ENCODE measurements at places on chromosomes 7 and 10.

GRCh38 chr7:51246258-51247245 lies 70.1 kb downstream of the COBL start:
- DNase-seq = no peak

- DNase-seq = peak; percentile 74
Measured at GRCh38 chr10:32207544-32207943, 139.4 kb downstream of the EPC1 start.

DNA sequence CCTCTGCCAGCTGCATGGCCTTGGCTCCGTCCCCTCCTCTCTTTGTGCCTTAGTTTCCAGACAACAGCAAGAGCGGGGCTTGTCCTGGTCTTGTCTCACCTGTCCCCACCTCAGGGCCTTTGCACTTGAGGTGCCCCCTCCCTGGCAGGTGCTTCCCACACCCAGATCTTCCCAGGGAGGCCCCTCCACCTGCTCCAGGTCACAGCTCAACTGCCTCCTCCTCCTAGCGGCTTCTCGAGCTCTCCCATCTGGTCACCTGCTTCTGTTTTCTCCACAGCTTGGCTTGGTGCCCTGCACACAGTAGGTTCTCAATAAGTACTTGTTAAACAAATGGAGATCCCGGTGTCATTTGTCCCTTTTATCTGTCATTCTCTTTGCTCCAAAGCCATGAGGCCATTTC lies 64.3 kb upstream of the ZNF716 start:
- DNase-seq = no peak

DNA sequence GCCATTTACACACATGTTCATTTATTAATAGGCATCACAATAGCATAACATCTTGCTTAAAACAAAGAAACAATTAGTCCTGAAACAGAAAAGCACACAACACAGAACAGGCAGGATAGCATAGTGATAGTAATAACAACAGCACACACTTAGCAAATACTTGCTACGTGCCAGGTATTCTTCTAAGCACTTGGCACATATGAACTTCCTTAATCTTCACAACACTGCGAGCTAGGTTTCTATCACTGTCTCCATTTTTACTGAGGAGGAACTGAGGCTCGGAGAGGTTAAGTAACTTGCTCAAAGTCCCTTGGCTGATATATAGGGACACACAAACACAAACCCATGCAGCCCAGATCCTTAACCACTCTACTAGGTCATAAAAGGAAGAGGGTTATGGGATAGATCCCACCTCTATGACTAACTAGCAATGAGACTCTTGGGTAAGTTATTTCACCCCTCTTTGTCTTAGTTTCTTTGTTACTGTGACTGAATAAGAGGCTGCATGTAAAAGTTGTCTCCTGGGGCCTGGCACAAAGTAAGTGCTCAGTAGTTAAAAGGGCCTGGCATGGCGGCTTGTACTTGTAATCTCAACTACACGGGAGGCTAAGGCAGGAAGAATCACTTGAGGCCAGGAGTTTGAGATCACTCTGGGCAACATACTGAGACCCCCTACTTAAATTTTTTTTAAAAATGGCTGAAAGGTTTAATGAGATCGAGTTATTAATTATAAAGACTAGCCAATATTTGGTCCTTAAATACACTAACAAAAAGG lies 181.0 kb upstream of the RHOBTB1 start:
- no peak for DNase-seq

DNA sequence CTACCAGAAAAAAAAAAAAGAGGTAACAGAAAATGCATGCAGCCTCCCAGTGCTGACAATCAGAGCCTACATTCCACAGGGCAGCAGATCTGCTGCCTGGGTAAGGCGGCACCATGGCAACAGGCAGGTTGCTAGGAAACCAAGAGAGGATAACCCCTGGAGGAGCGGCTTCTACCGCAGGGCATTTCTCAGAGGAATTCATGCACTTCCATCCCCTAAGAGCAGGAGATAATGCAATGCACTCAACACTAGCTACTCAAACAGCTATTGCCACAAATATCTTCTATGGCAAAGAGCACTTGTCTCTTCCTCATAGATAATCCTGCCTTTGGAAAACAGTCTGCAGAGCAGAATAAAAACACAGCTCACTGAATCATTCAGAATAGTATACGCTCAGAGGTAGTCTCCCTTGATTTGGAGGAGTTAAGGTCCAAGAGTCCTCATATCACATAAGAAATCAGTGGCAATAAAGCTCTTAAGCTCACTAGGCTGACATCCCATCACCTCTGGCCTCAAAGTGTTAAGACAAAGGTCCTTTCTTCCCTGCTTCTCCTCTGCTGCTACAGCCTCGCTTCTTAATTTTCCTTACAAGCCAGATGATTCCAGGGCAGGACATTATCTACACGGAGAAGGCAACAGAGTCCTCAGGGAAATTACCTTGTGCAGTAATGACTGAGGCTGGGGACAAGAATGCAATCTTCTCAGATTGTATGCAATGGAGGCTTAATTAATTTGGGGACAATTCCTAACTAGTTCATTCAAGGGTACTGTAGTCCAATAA lies 10.7 kb downstream of the PSAP start:
- DNase-seq = peak; percentile 33

- DNase-seq = no peak
Measured at GRCh38 chr10:46306516-46307184, 19.9 kb downstream of the ANTXRL start.

DNA sequence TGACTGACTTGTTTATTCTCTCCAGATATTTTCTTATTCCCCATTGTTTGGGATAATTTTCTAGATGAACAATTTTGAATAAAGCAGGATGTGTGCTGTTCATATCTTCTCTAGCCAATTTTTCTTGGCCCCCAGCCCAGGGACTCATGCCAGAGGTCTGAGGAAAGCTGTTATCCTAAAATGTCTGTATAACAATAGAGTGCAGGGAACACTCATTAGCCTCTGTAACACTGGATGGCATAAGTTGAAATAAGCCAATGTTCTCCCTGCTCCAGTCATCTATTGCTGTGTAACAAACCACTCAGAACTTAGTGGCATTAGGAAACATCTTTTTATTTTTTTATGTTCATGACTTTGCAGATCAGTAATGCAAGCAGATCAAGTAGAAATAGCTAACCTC lies 121.7 kb upstream of the TRIM24 start:
- no peak for DNase-seq

GRCh38 chr7:137652721-137653120 lies 194.1 kb downstream of the DGKI start:
- DNase-seq = no peak
